ENCODE measurements at places on chromosomes 7 and 10. TPM values are rescaled to one million over a fixed set of nuclear protein-coding genes. Genes with fewer than 3 reads are reported as not detected.

Gene VWA2
- total RNA-seq = 5.8 TPM

Gene AKR1B15
- 0.73 TPM for total RNA-seq

Gene PON1
- total RNA-seq = not detected

Gene KLLN
- total RNA-seq = 0.81 TPM

Gene SLIT1
- not detected for total RNA-seq

Gene LBX1
- total RNA-seq = not detected

Gene TEX47
- not detected for total RNA-seq

Gene HMX2
- total RNA-seq = not detected

Gene CISD1
- total RNA-seq = 69.0 TPM

Gene PIP
- not detected for total RNA-seq

Gene STEAP1B
- 2.6 TPM for total RNA-seq

Gene AGMO
- total RNA-seq = 13.2 TPM

Gene CYP3A5
- 70.7 TPM for total RNA-seq

Gene CLIP2
- total RNA-seq = 22.9 TPM

Gene NME8
- total RNA-seq = not detected

Gene LAMB1
- 240 TPM for total RNA-seq

Gene NPFFR1
- total RNA-seq = 0.20 TPM

Gene UTF1
- not detected for total RNA-seq

Gene CACNA2D1
- total RNA-seq = 10.4 TPM

Gene SERPINE1
- 1.1 TPM for total RNA-seq

Gene C10orf53
- total RNA-seq = not detected

Gene CTAGE4
- 20.0 TPM for total RNA-seq
